ENCODE measurements at places on chromosomes 12 and 14.

DNA sequence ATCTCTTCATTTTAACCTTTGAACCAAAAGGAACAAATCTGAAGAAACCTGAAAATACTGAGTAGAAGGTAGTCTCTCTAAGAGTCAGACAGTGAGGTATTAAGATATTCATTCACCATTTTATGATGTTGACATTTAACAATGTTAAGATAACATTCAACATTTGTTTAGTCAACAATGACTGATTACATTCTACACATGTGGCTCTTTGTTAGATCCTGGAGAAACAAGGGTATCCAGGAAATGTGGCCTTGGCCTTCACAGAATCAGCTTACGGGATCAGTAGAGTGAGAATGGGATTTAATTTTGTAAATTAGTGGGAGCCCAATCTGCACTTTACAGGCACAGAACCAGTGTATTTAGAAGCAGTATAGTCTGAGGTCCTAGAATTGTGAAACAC is 355.5 kb downstream of the KCNH5 start:
- no peak for DNase-seq

- no peak for DNase-seq
Observed at GRCh38 chr12:3523058-3523457, 32.1 kb downstream of the PRMT8 start.

- no peak for DNase-seq
Observed at GRCh38 chr14:63544591-63545299, 1.6 kb upstream of the PPP2R5E start.

DNA sequence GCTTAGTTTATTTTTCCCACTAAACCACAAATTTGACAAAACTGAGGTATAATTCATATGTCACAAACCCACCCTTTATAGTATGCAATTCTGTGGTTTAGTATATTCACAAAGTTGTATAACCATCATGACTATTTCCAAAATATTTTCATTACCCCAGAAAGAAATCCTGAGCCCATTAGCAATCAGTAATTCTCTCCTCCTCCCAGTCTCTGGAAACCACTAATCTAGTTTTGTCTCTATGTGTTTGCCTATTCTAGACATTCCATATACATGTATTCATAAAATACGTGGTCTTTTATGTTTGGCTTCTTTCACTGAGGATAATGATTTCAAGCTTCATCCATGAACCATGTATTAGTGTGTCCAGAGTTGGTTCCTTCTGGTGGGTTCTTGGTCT is 267.6 kb downstream of the AEBP2 start:
- DNase-seq: no peak

GRCh38 chr12:128339631-128340030 is 72.7 kb downstream of the TMEM132C start:
- DNase-seq: no peak

- no peak for DNase-seq
Observed at GRCh38 chr14:104687601-104688504, 1.6 kb upstream of the INF2 start.

DNA sequence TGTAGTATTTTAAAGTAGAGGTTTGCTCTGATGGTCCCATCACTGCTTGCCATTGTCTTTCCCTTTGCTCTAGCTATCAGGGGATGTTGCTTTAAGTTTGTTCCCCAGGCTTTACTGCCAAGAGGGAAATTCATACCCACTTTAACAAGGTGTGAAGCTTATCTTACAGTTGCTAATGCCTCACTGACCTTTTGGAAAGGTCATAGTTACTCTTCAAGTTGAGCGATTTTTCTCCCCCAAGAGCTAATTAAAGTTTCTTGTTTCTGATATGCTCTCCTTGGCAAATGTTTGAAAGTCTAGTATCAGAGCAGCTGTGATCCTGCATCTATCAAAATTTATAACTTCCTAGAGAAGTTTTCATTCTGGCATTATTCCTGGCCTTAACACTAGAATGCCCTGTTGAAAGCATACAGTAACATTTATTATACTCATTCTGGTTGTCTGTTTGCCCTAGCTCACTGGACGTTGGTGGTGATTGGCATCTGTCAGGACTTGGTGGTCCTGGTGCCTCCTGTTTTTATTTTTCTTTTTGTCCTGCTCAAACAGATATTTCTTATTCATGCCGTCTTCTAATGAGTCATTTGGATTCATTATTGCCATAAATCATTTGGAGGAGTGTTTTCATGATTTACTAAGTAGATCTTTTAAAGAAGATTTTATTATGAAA is 8.1 kb downstream of the ATP2A2 start:
- no peak for DNase-seq

- no peak for DNase-seq
Observed at GRCh38 chr14:103688441-103688840, 26.8 kb downstream of the XRCC3 start.

DNA sequence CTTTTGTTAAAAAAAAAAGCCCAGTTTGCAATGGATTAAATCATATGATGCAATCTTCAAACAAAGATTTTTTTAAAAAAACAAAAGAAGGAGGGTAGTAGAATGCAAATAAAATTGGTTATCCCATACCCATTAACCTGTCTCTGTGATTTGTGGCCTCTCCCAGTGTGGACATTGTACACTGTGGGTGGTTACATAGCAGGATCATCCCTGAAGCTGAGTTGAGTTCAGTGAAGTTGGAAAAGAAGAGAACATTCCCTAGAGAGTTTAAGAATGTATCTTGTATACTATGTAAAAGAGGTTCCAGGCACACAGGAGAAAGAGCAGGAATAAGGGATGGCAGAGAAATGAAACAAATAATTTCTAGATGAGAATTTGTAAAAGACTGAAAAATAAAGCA is 142.4 kb upstream of the SLC16A7 start:
- no peak for DNase-seq

GRCh38 chr12:7498809-7499208 is 4.8 kb downstream of the CD163 start:
- no peak for DNase-seq

- DNase-seq: no peak
Observed at GRCh38 chr12:5260591-5261086, 171.3 kb upstream of the NTF3 start.

DNA sequence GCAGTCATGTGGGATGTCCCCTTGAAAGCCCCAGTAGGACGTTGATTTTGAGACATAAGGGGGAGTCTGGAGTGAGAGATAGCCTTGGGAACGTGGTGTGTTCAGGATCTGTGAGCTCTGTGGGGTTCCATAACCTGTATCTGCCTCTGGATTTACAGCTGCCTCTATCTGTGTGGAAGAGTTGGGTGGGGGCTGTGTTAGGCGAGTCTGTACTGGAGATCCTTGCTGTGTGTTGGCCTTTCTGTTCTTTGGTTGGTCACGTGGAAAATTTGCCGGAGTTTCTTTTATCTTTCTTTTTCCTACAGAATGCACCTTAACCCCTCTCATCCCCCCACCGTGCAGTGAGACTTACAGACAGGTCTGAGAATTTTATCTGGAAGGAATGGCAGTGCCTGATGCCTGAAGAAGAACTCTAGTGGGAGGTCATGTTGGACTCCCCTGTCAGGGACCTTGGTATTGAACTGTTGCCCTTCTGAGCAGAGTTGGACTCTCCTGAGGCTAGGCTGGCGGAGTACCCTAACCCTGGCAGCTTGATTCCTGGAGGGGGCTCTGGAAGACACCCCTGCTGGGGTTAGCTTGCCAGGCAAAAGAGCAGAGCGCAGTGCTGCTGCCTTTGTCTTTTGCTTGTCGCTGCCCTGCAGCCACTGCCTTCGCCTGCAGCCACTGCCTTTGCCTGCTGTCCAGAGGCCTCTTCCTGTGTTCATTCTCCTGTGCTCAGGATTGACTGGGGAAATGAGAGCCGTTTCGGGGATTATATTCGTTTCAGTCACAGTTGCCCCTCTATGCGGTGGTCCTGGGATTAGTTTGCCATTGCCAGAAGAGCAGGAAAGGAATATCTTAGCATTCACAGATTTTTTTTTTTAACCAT is 34.1 kb downstream of the ZNF664 start:
- DNase-seq: no peak

DNA sequence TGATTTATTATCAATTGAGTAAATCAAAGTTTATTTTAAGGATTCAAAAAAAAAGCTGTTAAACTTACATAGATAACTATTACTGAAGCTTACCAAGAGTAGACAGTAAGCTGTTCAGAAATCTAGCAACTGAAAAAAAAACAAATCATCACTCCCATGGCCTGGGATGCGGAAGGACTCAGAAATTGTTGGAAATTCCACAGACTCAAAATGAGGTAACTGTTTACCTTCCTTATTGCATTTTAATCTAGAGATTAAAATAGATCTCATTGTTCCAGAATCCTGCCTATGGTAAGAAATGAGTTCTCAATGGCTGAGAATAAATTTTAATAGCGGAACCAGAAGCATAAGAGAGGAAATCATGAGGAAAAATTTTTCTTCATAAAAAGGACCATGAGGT is 87.2 kb downstream of the PPM1H start:
- DNase-seq: no peak

DNA sequence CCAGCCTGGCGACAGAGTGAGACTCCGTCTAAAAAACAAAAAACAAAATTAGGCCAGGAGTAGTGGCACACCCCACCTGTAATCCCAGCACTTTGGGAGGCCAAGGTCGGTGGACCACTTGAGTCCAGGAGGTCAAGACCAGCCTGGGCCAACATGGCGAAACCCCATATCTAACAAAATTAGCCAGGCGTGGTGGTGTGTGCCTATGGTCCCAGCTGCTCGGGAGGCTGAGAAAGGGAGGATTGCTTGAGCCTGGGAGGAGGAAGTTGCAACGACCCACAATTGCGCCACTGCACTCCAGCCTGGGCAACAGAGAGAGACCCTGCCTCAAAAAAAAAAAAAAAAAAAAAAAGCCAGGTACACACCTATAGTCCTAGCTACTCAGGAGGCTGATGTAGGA is 37.0 kb downstream of the KDM2B start:
- no peak for DNase-seq

DNA sequence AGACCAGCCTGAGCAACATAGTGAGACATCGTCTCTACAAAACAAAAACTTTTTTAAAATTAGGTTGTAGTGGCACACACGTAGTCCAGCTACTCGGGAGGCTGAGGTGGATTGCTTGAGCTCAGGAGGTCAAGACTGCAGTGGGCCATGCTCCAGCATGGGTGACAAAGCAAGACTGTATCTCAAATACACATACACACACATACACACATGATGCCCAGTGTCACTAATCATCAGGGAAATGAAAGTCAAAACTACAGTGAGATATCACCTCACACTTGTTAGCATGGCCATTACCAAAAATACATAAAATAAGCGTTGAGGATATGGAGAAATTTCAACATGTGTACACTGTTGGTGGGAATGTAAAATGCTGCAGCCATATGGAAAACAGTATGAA is 33.2 kb upstream of the KICS2 start:
- no peak for DNase-seq

DNA sequence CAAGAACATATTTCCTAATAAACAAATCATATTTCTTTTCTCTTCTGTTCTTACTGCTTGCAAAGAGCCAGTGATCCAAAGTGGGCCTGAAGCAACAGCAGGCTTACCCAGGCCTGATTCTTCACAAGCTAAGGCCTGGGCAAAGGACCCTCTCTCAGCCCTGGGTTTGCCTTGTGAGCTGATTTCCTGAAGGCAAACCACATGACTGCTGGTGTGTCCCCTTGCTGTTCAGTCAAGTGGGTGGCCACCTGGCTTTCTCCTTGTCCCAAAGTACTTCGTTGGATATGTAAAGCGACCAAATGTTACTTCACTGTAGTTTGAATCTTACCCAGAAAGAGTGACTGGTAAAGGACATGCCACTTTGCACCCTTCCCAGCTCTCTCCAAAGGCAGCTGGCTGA is 392.9 kb downstream of the ZFP36L1 start:
- no peak for DNase-seq

- no peak for DNase-seq
Observed at GRCh38 chr14:68688872-68689371, 103.9 kb downstream of the ZFP36L1 start.

- DNase-seq: no peak
Observed at GRCh38 chr14:101065696-101066694, 162.5 kb upstream of the RTL1 start.

GRCh38 chr14:100772607-100773165 is 46.0 kb downstream of the DLK1 start:
- no peak for DNase-seq

DNA sequence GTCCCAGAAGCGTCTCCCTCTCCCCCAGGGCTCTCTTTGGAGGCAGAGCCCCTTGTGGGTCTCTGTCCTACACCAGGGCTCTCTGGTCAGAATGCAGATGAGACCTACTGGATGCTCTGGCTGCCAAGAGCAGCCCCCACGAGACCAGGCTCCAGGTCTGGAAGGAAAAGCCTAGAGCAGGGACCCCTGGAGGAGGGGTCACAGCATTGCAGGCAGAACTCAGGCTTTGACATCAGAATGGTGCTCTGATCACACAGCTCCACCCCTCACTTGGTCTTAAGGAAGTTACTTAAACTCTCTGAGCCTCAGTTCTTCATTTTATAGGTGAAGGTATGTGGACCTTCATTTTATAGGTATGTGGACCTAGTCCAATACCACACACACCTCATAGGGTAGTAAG is 83.1 kb downstream of the ARL6IP4 start:
- DNase-seq: no peak

GRCh38 chr12:15322164-15323061 is at the start of gene PTPRO:
PTPRO (plus strand) TSS chr12:15322508.
- no peak for DNase-seq
